ENCODE measurements at places on chromosomes 11 and 22.

DNA sequence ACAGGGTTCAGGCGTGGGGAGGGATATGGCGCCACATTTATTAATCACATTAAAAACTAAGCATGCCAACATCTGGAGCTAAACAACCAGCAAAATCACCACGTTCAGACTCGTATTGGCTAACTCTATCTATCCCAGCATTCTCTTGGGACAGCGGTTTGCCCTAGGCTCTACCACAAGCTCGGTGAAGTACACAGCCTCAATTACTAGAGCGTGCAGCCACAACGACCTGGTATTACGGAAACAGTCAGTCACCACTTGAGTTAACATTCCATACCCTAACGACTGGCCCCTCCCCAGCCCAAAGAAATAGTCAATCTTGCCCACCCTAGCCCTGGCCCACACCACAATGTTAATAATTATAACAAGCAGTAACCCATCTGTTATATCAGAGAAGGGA is 32.1 kb downstream of the APOL5 start:
- no peak for DNase-seq

DNA sequence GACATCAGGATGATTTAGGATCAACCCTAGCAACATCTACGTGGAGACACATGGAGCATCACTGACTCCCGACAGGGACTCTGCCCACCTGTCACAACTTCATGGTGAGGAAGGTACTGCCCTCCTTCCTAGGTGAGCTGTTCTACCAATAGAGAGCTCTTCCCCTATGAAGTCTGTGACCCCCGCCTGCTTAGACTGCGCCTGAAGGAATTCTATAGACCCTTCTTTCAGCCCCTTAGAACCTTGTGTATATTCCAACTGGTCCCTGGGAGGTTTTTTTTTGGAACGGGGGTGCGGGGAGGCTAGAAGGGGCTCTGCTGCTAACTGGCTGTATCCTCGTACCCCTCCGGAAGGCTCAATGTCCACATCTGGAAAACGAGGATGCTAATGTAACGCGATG is 566 bp downstream of the INTS4 start:
- no peak for DNase-seq

DNA sequence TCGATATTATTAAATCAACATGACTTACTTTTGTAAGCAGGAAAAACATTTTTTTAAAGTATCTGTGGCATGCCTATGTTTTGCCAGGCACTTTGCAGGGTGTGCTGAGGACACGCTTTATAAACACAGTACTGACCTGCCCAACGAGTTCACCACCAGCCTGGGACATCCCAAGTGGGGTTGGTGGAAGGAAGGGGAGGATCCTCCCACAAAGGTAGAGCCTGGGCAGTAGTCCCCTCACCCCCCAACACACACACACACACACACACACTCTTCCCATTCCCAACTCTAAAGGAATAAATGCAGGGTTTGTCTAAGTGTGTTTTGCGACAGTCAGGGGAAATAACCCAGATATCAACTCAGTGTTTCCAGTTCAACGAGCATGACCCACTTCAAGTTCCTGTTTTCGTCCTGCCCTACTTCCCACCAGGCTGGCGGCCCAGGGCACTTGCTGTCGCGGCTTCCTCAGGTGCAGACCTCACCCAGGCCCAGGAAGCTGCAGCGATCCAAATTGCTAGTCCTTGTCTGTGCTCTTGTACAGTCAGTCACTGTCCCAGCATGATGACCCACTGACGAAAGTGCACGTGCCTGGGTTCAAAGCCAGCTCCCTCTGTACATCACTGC is 3.1 kb downstream of the CERK start:
- DNase-seq: no peak

DNA sequence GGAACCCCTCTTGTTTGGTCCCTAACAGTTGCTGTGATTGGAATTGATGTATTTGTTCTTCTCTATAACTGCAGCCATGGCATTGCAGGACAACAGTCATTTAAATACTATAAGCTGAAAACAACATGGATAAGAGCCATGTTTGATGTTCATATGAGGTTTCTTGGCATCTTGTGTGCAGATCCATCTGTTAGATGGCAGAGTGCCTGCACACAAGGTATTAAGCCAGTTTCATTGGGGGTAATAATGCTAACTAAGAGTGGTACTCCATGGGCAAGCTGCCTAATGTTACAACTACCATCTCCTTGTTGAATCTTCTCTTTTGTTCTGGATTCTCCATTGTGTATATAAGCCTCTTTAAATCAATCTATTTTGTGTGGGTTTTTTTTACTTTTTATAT is 206.0 kb upstream of the CHORDC1 start:
- no peak for DNase-seq

DNA sequence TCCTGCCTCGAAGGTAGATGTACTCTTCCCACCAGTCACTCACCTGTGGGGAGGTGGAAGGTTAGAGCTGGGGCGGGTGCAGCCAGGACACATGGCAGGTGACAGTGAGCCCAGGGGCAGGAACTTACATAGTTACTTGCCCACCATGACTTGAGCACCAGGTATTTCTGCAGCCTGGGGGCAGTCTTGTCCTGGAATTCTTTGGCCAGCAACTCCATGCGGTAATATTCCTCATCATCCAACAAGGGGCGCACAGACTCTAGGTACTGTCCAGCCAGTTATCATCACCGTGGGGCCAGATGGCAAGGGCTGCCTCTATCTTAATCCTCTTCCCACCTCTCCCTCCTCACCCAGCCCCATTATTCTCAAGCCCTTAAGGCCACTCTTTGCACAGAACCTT is 2.2 kb downstream of the CPT1B start:
- no peak for DNase-seq

- DNase-seq: no peak
These were observed 9.9 kb downstream of the OR5M11 start for GRCh38 chr11:56533054-56533740.

DNA sequence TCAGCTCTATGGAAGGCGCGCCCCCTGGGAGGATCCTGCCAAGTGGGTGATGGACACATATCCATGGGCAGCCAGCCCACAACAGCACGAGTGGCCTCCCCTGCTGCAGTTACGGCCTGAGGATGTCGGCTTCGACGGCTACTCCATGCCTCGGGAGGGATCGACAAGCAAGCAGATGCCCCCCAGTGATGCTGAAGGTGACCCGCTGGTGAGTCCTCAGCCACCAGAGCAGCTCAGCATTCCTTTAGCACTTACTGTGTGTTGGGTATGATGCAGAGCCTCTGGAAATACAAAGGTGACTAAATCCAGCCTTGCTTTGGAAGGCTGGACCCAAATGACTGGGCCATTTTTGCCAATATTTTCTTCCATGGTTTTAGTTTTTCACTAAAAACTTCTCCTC is 45.7 kb downstream of the DBX1 start:
- no peak for DNase-seq

DNA sequence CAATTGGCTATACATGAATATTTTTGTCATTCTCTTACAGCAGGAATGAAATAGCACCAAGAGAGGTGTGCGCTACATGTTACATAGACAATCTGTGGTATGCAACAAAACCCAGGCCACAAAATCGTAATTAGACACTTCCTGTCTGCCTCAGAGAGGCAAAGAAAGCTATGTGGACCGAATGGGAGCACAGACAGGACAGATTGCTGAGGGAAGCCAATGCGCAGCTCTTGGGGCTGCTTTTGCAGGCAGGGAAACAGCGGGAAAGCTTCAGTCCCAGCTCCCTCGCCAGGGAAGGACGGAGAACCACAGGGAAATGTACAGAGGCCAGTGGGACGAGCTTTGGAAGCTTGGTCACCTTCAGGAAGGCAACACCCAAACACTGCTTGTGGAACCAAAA is 40.9 kb downstream of the SERPINH1 start:
- DNase-seq: no peak

DNA sequence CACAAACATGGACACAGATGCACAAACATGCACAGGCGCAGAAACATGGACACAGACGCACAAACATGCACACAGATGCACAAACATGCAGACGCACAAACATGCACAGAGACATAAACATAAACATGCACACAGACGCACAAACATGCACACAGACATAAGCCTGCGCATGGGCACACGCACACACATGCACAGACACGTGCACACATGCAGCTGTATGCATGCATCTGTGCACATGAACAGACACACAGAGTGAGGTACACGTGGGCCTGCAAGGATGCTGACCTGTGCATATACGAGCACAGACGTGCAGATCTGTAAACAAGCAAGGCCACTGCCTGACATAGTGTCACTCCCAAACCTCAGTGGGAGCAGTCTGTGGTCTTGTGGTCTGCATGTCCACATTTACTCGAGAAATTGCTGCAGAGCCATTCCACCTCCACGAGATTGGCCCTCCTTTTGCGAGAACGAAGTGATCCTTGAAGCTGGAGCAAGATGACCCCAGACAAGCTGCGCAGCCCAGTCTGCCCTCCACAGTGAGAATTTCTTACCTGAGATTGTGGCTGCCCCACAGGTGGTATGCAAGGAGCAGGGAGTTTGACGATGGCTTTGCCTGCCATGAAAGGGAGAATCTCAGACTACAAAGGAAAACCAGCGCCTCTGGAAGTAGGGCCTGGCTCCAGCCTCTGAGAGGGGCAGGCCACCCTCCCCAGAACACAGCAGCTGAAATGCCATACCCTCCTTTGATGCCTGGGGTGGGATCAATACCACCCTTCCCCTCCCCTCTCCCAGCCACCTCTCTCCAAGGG is 299.9 kb downstream of the BRD1 start:
- DNase-seq: no peak

- no peak for DNase-seq
These were observed 52.5 kb upstream of the CLDN5 start for GRCh38 chr22:19576460-19577421.

GRCh38 chr11:43021466-43021865 is 290.3 kb upstream of the API5 start:
- DNase-seq: no peak

- DNase-seq: no peak
These were observed 187.0 kb downstream of the DSCAML1 start for GRCh38 chr11:117610045-117610444.

GRCh38 chr11:41872426-41872825 is 413.0 kb upstream of the LRRC4C start:
- no peak for DNase-seq

DNA sequence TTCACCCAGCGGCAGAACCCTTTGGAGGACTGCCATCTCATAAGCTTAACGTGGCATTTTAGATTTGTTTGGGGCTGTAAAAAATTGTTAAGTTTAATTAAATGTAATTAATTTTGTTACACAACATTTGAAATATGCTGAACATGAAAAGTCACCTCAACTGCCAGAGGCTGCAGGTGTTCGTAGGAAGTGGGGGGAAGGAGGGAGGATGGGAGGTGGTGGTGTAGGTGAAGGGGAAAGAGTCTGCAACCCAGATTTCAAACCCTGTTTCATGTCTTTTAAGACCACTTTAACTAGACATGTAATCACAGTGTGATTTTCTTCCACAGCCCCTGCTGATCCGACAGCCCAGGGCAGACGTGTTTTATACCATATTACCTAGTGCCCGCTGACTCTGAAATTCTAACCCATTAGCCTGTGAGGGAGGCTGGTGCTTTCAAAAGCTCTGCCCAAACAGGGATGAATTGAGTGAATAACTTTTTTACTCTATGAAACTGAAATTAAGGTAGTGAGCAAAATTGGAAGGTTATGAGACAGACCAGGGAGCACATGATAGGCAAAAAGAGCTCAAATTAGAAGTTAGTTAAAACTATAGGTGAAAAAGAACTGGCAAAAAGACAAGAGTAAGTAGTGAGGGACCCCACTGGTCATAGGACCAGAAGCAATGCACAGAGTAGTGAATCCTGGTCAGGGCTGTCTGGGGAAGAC is 279.8 kb downstream of the DDX10 start:
- DNase-seq: no peak

DNA sequence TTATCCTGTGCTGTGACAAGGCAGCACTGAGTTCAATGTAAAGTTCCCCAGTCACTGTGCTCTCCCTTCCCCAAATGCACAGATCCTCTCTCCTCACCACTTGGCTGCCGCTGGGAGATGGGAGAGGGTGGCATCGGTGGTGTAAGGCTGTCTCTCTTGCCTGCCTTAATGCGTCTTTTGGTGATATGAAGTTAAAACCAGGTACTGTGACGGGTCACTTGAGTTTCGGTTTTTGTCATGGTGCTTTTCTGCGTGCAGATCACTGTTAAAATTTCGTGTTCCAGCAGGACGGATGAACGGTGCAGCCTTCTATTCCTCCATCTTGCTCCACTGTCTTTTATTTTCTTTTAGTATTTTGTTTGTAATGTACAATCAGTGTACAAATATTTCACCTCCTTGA is 18.6 kb downstream of the GLB1L2 start:
- DNase-seq: no peak

DNA sequence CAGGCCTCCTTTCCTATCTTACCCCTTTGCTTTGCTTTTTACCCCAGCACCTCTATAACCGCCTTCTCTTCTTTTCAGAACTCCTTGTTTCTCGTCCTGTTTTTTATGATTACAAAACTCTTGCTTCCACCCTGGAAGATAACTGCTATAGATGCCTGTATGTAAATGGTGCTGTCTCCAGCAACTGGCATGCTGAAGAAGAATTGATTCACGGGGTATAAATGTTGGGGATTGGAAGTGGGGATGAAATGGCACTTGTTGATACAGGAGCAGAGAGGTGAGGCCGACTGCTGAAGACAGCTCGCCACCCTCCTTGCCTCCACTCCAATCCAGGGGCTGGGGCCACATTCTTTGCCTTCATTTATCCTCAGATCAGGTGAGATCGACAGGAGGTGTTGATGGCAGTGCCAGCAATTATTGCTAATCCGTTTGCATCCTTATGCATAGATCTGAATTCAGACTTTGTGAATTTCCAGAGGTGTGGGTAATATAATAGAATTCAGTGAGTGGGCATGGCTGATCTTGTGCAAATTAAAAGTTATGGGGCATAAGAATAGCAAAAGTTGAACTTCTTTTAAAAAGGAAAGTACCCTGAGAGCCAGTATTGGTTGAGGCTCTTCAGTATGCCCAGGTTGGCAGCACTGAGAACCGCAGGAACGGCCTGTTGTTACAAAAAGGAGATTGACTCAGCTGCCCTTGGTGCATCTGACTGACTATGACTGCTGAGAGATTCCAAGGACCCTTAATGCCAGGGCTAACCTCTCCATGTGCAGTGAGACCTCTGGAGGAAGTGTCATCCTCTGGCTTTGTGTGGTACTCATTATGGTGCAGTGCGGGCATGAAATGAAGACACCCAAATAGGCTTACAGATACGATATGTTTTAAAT is 5.3 kb downstream of the NEAT1 start:
- no peak for DNase-seq

- DNase-seq: no peak
These were observed 84.2 kb downstream of the FAM168A start for GRCh38 chr11:73513707-73514106.

- no peak for DNase-seq
These were observed 987.6 kb downstream of the NTM start for GRCh38 chr11:132357811-132358572.

GRCh38 chr11:2754008-2754407 is 54.2 kb upstream of the KCNQ1OT1 start:
- DNase-seq: no peak

GRCh38 chr22:19341500-19341899 is 50.0 kb upstream of the CLTCL1 start:
- no peak for DNase-seq

GRCh38 chr22:20807315-20807752 is 33.4 kb downstream of the SERPIND1 start:
- DNase-seq: no peak

- no peak for DNase-seq
These were observed 1.1 kb upstream of the CLTCL1 start for GRCh38 chr22:19292458-19293230.

- no peak for DNase-seq
These were observed 110.5 kb upstream of the NARS2 start for GRCh38 chr11:78685156-78685555.
